ENCODE measurements at places on chromosomes 2 and 18.
A peak's percentile ranks its signal among the peaks of the same experiment; 100 is the strongest.

GRCh38 chr2:72034353-72035095 is 113.1 kb downstream of the CYP26B1 start:
- no peak for DNase-seq

GRCh38 chr18:27704736-27705361 is 472.1 kb downstream of the CDH2 start:
- DNase-seq = no peak

GRCh38 chr2:61538920-61539520 is 864 bp upstream of the XPO1 start:
- peak; percentile 12 for DNase-seq

GRCh38 chr2:100603414-100603813 is 40.6 kb downstream of the PDCL3 start:
- no peak for DNase-seq

DNA sequence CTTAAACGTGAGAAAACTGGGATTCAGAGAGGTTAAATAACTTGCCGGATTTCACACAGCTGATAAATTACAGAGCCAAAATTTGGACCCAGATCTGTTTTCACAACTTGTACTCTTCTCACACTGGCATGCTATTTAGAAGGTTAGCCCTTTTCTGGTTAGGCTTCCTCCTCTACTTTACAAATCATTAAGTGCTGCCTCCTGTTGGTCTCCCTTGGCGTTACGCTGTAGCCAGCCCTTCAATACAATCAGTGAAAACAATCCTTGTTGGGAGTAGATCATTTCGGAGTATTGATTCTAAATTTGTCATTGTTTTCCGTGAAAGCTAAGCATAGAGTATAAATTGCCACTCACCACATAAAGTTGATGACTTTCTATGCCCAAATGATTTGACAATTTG is 153.5 kb downstream of the ARHGAP15 start:
- DNase-seq = peak; percentile 22

GRCh38 chr2:61426267-61426897 is 44.5 kb downstream of the USP34 start:
- peak; percentile 55 for DNase-seq

- DNase-seq = no peak
Measured at GRCh38 chr18:7155092-7155491, 37.5 kb upstream of the LAMA1 start.

DNA sequence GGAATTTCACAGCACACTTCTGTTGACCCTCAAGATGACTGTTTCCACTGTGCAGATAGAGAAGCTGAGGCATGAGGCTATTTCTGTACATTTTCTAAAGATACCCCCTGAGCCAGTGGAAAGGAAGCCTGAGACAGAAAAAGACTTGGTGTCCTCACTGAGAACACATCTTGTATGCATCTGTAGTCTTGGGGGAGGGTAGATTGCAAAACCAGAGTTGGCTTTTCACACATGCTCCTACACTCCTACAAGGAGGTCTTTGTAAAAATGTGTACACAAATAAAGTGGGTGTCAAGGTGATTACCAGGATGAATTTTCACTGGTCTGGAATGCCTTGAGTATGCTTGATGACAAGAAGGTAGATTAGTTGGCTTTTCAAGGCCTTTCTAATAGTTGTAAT is 98.0 kb downstream of the KCTD18 start:
- DNase-seq = no peak

DNA sequence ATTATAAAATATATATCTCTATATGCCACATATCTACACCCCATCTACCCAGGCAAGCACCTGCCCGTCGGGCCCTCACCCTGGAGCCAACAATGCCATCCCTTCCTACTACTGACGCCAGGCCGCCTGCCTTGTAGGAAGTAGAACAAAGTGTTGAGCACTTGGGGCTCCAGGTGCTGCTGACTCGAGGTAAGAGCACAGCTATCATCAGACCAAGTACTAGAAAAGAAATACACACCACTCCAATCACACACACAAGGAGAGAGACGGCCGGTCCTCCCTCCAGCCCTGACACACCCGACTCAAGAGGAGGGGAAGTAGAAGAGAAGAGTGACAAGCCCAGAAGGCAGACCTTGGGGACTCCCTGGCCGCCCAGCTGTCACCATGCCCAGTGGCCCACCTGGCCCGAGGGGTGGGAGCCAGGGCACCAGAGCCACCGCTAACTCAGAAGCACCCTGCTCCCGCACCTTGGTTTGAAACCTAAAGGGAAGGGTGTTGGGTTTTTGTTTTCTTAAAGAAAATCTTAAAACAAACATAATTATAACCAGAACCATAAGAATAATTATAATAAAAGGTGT is 64.0 kb upstream of the POMC start:
- DNase-seq = no peak

DNA sequence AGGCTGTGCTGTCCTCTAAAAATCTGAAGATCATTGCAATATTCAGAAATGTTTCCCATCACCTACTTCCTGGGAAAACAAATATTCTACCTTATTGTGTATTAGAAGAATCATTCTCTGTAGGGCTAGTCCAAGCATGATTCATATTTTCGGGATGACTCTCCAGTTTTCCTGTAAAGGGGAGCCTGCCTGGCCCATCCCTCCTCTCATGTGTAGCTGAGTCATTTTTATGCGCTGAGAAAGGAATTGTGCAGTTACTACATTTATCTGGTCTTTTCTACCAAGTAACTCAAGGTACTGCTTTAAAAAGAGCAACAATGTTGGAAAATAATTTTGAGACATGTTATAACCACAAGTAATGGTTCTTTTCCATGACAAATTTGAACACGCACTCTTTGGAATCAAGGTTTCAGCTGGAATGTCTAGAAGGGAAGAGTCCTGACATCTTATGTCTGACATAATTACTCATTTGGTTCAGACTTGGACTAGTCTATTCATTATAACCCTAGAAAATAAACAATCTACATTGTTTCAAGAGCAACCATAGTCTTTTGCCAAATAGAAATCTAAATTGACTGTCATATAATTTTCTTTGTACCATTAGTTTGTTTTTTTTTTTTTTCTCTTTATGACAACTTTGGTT is 6.6 kb downstream of the DSG3 start:
- DNase-seq = no peak

GRCh38 chr2:226693521-226693920 is 106.1 kb downstream of the IRS1 start:
- DNase-seq = no peak

DNA sequence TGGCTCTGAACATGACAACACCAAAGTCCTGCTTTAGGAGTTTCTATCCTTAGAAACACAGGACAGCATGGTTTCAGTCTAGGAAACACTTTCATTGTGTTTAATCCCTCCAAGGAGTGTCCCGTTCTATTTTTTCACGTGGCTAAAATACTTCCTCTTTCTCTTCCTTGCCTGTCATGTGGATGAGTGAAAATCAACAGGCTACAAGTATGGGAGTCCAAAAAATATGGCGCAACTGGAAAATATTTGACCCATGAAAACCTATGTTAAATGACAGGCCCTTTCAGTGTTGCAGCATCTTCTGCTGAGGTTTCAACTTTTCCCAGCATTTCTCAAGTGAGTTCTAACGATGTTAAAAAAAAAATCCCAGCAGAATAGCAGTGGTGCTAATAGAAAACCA is 146.3 kb downstream of the LAMA3 start:
- DNase-seq = peak; percentile 88

DNA sequence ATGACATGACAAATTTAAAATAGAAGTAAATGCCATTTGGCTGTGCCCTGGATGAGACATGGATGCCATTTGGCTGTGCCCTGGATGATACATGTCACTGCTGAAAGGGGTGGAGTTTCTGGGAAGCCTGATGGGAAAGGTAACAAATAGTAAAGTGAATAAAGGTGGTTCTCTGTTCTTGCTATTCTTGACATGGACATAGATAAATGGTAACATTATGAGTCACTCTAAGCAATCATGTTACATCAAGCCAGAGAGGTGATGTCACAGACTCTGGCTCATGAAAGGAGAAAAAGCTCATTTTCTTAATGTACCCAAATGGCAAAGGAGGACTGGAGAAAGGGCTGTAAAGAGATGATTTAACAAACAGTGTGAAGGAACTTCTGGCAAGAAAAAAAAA is 86.4 kb downstream of the EML6 start:
- DNase-seq = no peak

GRCh38 chr2:109087055-109087663 is 41.8 kb upstream of the SH3RF3 start:
- DNase-seq = no peak
